Hematopoietic multipotent progenitor cell treated with erythropoietin and hydrocortisone succinate and interleukin-3 and kit ligand, for 4 days (in vitro differentiated cells): ENCODE measurements at places on chromosomes 5 and 9.

GRCh38 chr5:181189962-181190710, 14.9 kb downstream of the TRIM7 start:
- peak; percentile 25 for DNase-seq

DNA sequence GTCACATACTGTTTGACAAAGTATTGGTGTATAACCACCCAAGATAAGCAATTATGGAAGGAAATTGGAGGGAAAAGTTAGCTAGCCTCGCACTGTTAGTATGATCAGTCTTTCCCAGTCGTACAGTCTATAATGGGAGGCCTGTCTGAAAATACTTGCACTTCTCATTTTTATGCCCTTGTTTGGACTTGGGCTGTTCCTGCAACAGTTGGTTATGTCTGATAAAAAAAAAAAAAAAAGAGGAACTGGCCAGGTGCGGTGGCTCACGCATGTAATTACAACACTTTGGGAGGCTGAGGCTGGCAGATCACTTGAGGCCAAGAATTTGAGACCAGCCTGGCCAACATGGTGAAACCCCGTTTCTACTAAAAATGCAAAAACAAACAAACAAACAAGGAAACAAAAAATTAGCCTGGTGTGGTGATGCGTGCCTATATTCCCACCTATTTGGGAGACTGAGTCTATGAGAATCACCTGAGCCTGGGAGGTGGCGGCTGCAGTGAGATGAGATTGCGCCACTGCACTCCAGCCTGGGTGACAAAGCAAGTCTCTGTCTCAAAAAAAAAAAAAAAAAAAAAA, 58.3 kb upstream of the ANKRD33B start:
- peak; percentile 93 for DNase-seq

DNA sequence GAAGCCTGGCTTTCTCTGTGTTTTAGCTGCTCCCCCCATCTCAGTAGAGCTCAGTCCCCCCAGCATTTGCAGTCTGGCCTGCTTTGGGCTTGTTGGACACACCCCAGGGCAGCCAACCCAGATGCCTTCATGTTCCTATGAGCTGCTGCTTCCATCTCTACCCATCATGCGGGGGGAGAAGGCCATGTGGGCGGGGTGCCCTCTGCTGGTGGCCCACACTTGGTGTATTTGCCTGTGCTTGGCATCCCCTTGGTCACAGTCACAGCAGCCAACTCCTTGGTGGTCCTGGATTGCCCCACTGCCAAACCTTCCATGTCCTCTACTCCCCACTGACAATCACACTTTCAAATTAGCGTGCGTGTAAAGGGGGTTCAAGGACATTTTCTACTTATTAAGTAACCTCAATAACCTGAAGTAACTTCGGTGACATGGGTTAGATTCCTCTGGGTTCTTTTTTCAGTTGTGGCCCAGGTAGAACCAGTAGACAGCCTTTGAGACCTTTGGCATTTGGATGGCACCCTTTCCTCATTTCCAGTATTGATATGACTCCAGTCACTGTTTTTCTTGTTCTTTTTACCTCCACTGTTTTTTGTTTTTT, 42.8 kb downstream of the SNX30 start:
- peak; percentile 90 for DNase-seq

DNA sequence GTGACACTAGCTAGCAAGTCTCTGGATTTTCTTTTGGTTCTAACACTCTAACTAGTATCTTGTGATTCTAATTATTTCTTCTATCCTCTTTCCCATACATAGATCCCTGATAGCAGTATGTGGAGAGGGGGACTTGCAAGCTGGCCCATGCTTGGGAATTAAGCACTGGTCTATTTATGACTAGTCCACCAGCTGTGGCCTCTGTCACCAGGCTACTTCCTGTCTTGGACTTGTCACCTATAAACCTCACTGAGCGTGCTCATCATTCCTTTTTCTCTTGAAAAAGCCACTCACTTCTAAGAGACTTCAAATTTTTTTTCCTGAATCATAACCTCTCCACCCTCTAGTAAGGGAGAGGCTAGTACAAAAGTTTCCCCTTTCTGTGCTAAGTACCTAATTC, 32.3 kb upstream of the MAMDC2 start:
- no peak for DNase-seq

GRCh38 chr5:167943343-167943742, 348.1 kb upstream of the WWC1 start:
- DNase-seq, result no peak
